ENCODE measurements at places on chromosomes 6 and 20. TPM values are rescaled to one million over a fixed set of nuclear protein-coding genes. Genes with fewer than 3 reads are reported as not detected.

Gene HEY2
- total RNA-seq, result 0.86 TPM

Gene HLA-DPA1
- total RNA-seq, result 7.6 TPM

Gene IRAK1BP1
- 9.9 TPM for total RNA-seq

Gene BPIFB1
- not detected for total RNA-seq

Data from articular chondrocyte of knee joint (primary cell).